ENCODE measurements at places on chromosomes 1 and 21.
A peak's percentile ranks its signal among the peaks of the same experiment; 100 is the strongest.

DNA sequence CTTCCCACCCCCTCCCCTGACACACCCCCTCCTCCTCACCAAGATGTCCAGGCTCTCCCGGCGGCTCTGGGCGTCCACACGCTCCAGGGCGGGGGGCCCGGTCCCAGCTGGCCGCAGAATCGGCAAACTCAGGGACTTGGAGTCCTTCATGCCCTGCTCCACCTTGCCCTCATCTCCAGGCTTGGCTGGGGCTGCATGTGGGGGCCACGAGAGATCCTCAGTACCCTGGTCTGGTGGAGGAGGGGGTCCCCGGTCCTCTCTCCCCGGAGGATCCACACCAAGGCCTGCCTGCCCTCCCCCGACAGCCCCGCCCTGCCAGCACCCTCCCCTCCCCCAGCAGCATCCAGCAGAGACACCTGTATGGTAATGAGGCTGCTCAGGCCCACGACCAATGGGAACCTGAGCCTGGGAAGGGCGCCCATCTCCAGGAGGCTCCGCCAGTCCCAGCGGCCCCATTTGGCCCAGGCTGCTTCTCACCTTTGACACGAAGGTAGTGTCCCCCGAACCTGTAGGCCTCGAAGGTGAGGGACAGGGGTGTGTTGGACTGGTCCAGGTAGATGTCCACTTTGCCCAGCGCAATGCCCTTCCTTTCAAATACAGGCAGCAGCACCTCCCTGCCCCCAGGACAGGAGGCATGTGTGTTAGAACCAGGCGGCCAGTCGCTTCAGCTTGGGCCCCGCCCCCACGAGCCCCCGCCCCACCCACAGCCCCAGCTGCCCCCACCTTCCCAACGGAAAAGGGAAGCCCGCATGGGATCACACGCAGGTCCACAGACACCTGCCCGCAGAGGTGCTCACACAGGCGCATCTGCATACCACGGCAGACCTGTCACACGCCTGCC lies 8.2 kb upstream of the TNFRSF25 start:
- DNase-seq: peak; percentile 93

GRCh38 chr1:223136086-223136485 lies 7.0 kb downstream of the TLR5 start:
- DNase-seq: no peak

- no peak for DNase-seq
Observed at GRCh38 chr1:35164893-35165292, 28.1 kb downstream of the SFPQ start.

GRCh38 chr1:161473348-161473747 lies 31.9 kb upstream of the FCGR2A start:
- peak; percentile 16 for DNase-seq

- no peak for DNase-seq
Observed at GRCh38 chr1:169877800-169878491, 15.8 kb downstream of the SCYL3 start.

- DNase-seq: no peak
Observed at GRCh38 chr1:204670152-204670927, 15.2 kb downstream of the LRRN2 start.

- DNase-seq: peak; percentile 47
Observed at GRCh38 chr21:45128613-45129188, 54.3 kb downstream of the ADARB1 start.

GRCh38 chr1:241658081-241658793 lies 6.2 kb downstream of the WDR64 start:
- no peak for DNase-seq

GRCh38 chr1:147201276-147201675 lies 23.9 kb downstream of the FMO5 start:
- no peak for DNase-seq
